ENCODE measurements at places on chromosomes 2 and 18.
A peak's percentile ranks its signal among the peaks of the same experiment; 100 is the strongest.

GRCh38 chr18:35938562-35938961, 33.9 kb upstream of the RMP24 start:
- DNase-seq = no peak

- DNase-seq = no peak
These were observed 113.6 kb downstream of the METTL8 start for GRCh38 chr2:171320208-171320621.

- DNase-seq = no peak
These were observed 69.3 kb downstream of the KCNG2 start for GRCh38 chr18:79866889-79867574.

GRCh38 chr2:98683728-98684127, 47.2 kb downstream of the MGAT4A start:
- no peak for DNase-seq

DNA sequence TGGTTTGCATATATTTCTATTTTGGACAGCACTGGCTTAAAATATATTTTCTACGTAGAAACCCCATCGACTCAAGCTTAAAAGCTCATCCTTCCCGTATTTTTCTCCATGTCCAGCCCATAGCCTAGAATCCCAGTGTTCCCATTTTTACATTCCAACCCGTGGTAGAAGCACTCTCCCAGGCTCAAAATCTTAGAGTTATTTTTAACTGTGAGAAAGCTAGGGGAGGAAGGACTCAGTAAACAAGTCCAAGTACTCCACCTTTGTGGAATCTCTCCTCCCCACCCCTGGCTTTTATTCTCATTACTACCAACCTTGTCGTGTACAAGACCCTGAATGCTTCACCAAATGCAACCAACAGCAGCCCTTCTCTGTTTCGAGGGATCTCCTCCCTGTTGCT, 69.8 kb downstream of the KLF7 start:
- no peak for DNase-seq

GRCh38 chr2:175525975-175526374, 344.5 kb upstream of the ATP5MC3 start:
- no peak for DNase-seq

DNA sequence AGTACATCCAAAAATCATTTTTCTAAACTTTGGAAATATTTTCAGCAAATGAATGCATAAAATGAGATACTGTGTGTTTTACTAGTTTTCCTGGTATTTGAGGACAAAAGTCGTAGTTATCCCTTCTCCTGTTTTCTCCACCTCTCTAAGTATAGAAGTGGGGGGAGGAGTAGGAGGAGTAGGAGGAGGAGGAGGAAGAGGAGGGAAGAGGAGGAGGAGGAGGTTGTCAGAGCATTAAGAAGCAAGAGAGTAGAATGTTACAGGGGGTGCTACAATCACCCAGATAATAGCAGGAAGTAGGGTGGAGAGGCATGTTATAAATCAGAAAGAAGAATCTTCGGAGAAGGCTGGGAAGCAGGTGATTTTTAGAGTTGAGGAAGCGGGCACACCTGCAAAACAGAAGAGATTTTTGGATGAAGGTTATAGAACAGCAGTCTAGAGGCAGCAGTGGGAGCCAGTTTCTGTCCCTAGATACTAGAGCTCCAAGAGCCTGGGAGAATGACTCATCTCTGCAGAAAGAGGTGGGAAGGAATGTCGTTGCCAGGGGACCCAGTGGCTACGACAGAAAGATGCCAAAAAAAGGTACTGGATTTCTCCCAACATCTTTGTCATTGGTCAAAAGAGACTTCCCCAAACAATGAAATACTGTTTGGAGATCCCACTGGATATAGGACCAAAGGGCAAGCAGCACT, 44.2 kb upstream of the AQP4 start:
- DNase-seq = no peak

- no peak for DNase-seq
These were observed 101.6 kb upstream of the TEX51 start for GRCh38 chr2:126796931-126797621.

DNA sequence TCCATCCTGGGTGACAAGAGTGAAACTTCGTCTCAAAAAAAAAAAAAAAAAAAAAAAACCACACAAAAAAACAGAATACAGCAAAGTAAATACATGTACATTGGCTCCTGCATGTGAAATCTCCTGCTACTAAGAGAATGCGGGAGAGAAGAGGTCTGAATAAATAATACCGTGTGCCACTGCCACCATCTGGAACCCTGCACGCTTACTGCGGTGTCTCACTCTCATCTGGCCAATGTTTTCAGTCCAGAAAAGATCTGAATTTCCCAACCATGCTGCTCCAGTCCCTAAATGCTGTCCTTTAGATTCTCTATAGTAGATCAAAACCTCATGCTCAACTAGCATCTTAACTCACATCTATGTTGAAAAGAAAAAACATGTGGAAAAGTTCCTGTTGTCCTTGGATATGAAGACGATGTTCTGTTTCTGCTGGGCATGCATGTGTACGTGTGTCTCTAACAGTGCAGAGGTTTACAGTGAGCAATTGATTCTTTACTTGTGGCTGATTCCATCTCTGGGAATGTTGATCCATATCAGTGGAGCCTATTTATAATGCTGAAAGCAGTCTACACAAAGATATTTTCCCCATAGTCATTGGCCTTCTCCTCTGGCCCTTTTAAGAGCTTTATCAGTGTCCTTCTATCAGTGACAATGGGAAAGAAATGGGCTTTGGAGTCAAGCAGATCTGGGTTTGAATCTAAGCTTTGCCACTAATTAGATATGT, 11.9 kb downstream of the STON1 start:
- no peak for DNase-seq

GRCh38 chr18:48565105-48565504, 26.3 kb downstream of the CTIF start:
- DNase-seq = no peak

DNA sequence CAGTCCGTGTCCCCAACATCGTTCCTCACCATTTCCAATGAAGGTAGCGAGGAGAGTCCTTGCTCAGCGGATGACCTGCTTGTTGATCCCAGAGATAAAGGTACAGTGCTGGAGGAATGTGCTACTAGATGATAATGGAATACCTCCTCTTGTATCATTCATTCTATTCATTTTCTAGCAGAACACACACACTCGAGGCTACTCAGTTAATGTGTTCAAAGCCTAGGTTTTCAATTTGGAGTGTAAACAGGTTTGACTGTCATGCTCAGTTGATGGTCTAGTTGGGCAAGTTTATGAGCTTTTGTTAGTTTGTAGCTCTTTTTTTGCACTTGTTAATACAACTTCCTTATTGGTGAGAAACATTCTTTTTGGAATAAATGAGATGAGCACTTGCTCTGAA, 114.2 kb downstream of the ICA1L start:
- DNase-seq = no peak

DNA sequence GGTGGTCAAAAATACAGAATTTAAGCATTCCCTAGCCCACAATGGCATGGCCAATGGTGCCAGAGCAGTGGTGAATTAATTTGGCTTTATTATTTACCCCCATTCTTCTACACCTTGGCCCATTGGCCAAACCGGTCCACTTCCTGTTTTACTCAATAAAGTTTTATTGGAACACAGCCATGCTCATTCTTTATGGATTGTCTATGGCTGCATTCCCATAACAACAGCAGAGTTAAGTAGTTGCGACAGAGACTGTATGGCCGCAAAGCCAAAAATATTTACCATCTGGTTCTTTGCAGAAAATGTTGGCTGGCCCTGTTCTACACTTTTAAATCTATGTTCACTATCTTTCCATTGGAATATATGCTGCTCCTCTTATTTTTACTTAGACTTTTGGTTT, 130.3 kb upstream of the CCDC68 start:
- no peak for DNase-seq

GRCh38 chr2:111704246-111704645, 179.7 kb downstream of the ANAPC1 start:
- DNase-seq = no peak

- no peak for DNase-seq
These were observed 57.6 kb downstream of the EPHA4 start for GRCh38 chr2:221514305-221515040.

GRCh38 chr2:2706306-2706705, 375.2 kb upstream of the MYT1L start:
- no peak for DNase-seq

DNA sequence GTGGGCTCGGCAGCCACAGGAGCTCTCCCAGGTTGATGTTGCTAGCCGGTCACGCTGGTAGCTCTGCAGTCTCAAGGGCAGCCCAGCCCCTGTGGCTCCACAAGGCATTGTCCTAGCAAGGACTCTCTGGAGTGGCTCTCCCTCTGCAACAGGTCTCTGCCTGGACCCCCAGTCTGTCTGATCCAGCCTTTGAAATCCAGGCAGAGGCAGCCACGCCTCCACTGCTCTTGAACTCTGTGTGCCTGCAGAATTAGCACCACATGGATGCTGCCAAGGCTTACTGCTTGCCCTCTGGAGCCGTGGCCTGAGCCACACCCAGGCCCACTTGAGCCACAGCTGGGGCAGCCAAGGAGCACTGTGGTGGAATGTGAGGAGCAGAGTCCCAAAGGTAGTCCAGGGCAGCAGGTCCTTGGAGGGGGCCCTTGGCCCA, 43.0 kb upstream of the FAHD2A start:
- no peak for DNase-seq

DNA sequence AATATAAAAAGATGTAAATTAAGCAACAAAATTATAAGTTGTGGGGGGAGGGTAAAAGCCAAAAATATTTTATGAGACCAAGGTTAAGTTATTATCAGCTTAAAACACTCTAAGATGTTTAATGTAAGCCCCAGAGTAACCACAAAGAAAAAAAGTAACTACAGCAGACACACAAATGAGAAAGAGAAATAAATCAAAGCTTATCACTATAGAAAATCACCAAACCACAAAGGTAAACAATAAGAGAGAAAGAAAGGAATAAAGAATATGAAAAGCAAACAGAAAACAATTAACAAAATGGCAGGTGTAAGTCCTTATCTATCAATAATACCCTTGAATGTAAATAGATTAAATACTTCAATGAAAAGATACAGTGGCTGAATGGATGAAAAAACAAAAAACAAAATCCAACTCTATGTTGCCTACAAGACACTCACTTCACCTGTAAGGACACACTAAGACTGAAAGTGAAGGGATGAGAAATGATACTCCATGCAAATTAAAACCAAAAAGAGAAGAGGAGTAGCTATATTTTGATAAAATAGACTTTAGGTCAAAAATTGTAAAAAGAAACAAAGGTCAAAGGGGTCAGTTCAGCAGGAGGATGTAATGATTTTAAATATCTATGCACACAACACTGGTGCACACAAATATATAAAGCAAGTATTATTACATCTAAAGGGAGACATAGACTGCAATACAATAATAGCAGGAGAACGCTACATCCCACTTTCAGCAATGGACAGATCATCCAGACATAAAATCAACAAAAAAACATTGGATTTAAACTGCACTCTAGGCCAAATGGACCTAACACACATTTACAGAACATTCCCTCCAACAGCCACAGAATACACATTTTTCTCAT, 80.7 kb downstream of the PTPN2 start:
- no peak for DNase-seq

DNA sequence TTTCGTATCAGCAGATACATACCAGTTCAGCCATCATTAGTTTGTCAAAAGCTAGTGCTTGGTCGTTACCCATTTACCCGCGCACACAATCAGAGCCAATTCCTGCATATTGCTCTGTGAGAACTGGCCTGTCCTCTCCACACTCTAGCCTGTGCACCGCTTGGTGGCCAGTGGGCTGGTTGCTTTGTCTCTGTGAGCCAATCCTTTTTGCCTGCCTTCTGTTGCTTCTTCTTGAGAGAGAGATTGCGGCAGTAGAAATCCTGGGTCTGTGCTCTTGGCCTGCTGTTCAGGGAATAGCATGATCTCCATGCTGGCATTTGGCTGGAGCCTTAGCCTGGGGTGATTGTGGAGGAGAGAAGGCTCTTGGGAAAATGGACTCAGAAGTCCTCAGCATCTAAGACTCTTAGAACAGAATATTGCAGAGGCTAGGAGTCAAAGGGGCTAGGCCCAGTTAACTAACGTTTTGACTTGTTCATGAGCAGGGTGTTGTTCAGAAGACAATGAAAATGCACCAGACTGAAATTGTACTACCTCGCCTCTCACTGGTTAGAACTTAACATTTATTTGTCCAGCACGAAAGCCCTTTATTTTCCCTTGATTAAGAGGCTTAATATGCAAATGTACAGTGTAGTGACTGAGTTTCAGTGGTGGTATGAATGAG, 37.1 kb downstream of the MAP4K4 start:
- DNase-seq = no peak

DNA sequence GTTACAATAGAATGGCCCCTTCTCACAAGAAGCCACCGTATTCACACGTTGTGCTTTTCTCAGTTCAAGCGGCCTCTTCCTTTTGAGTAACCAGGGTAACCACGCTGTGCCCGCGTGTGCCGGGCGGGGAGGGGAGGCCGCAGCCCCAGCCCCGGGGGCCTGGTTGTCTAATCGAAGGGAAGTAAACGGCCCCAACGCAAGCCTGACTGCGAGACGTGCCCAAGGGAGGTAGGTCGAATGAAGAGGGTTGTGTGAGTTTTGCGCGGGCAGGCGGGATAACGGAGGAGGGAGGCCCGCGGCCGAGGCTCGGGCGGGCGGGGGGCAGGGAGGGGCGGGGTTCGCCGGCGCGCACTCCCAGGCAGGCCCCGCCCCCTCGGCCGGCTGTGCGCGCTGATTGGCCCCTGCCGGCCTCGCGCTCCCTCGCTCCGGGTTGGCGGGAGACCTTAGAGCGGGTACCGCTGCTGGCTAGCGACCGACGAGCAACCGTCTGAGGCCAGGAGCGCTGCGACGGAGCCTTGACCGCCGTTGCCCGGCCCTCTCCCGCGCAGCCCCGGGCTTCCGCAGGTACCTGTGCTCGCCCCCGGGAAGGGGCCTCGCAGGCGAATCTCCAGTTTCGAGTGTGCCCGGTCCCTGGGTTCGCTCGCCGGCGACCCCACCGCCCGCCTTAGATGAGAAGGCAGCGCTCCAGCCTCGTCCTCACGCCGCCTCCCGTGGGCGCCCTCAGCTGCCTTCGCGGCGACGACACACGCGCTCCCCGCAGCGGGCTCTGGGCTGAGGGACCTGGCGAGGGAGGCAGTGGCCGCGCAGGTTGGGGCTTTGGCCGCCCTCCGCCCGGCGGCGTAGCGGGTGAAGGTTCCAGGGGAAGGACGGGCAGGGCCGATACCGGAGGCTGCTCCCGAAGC, at the start of gene SPDYA:
Gene SPDYA, plus strand, starts transcription at position 451 of the 902 bp plus-strand sequence. CDS start 5,181 bp downstream, outside the sequence.
- DNase-seq = peak; percentile 7

GRCh38 chr2:2649109-2650072, 318.3 kb upstream of the MYT1L start:
- DNase-seq = no peak

GRCh38 chr2:101387151-101387834, at the start of gene CREG2:
TSS of gene CREG2 (minus strand) at chr2:101387503. CDS start at chr2:101387457, 46 bp downstream.
- peak; percentile 21 for DNase-seq

- DNase-seq = no peak
These were observed 54.0 kb downstream of the PELI1 start for GRCh38 chr2:64090264-64090663.

GRCh38 chr2:145800151-145801091, 1280.5 kb upstream of the ZEB2 start:
- no peak for DNase-seq

GRCh38 chr2:186302263-186302662, 183.8 kb upstream of the ZC3H15 start:
- no peak for DNase-seq
